NCI-H1930 (cell line): ENCODE measurements at places on chromosomes 2 and 18.

GRCh38 chr2:190678444-190679162, 29.7 kb downstream of the NAB1 start:
- DNase-seq: no peak

- DNase-seq: no peak
Measured at GRCh38 chr18:41624460-41624859, 330.6 kb upstream of the PIK3C3 start.

DNA sequence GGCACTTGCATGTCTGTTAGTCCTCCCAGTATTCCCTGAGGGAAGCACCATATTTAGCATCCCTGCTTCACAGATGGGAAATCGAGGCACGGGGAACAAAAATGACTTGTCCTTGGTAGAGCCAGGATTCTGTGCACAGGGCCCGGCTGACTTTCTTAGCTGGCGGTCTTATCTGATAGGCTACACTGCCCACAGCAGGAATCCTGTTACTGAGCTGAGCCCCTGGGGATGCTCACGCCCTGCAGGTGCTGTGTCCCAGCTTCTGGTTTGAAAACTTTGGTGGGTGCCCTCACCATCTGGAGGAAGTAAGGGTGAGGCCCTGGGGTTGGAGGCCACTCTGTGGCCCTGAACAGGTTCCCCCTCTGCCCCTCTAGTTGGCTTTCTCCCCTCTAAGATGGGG, 68.4 kb upstream of the MCFD2 start:
- DNase-seq: no peak

- no peak for DNase-seq
Measured at GRCh38 chr18:33733376-33733775, 155.4 kb downstream of the ASXL3 start.

- DNase-seq: no peak
Measured at GRCh38 chr2:1974397-1974796, 230.1 kb upstream of the PXDN start.

- peak; percentile 18 for DNase-seq
Measured at GRCh38 chr2:174603280-174603679, 5.7 kb upstream of the WIPF1 start.

- no peak for DNase-seq
Measured at GRCh38 chr2:8232871-8233270, 449.0 kb upstream of the ID2 start.

GRCh38 chr2:200738590-200738989, 73.1 kb upstream of the BZW1 start:
- no peak for DNase-seq
